NCI-H187 treated with DMSO at 0.1 percent for 48 hours (cell line): ENCODE measurements at places on chromosomes 5 and 9.

DNA sequence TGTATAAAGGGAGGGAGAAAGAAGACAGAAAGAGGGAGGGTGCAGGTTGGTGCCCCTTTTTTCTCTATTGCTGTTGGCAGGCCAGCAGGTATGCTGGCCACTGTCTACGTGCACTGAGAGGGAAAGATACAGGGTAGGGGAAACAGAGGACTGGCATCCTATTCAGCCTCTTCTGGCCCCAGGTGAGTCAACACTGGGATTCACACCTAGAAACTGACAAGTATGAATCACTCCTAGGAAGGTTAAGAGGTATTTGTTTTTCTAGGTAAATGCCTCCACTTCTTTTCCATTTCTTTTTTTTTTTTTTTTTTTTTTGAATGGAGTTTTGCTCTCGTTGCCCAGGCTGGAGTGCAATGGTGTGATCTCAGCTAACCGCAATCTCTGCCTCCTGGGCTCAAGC is 2.8 kb upstream of the UBAP1 start:
- DNase-seq = no peak

GRCh38 chr9:124768334-124768733 is 2.8 kb downstream of the NR6A1 start:
- no peak for DNase-seq

DNA sequence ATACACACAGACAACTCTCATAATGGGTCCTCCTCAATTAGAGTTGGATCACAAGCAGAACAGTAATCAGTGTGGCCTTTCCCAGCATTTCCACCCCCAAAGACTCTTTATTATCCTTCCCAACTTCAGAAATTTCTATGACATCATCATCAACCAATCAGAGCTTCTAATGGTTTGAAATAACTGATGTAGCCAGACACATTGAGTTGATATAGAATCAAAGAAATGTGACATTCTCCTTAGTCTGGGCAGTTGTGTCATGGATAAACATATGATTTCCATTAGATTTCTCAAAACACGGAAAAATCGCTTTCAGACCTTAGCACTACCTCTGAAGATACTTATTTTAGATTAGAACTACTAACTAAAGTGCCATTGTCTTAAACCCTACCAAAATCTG is 75.7 kb upstream of the NFIB start:
- no peak for DNase-seq

DNA sequence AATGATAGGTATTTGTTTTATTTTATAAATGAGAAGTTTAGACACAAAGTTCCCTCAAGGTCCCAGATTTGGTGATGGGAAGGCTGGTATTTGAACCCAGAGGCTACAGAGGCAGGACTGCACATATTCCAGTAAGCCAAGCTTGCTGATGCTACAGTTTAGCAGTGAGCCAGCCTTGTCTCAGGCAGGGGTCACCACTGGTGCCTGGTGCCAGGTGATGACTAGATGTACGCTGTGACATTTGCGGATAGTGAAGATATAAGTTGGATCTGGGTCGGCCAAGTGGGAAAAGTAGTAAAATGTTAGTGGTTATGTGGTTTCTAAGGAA is 143.9 kb downstream of the AOPEP start:
- DNase-seq = no peak

GRCh38 chr5:176497852-176498251 is 39.4 kb downstream of the RNF44 start:
- DNase-seq = no peak

- no peak for DNase-seq
These were observed 14.1 kb downstream of the SEMA4D start for GRCh38 chr9:89483592-89484474.

DNA sequence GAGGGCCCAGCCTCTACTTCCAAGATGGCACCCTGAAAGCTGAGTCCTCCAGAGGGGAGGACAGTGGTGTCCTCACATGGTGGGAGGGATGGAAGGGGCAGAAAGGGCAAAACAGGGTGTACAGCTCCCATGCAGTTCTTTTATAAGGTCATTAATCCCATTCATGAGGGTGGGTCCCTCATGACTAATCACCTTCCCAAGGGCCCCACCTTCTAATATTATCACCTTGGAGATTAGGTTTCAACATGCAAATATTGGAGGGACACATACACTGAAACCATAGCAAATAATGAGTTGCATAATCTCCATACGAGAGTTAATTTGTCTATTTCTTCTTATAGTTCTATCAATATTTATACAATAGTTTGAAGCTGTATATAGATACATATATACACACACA is 5.8 kb upstream of the ZBTB43 start:
- no peak for DNase-seq
